ENCODE measurements at places on chromosomes 5 and 9.

GRCh38 chr5:4258170-4258569, 662.5 kb downstream of the IRX1 start:
- no peak for DNase-seq

- no peak for DNase-seq
Observed at GRCh38 chr5:33793276-33793675, 98.5 kb downstream of the ADAMTS12 start.

DNA sequence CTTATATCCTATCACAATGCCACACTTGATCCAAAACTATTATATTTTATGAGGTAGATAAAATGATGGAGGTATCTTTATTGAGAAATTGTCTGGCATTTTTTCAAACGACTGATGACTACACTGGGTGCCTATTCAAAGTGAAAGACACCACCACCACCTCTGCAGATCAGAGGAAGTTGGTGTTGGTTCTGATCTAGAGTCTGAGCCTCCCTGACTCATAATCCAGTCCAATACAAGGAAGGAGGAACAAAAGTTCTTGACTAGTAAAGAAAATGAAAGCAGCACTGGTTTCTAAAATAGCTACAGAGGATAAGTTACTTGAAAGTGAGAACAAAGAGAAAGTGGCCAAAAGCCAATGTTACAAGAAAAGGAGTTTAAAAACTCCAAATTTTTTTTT, 139.9 kb downstream of the RFX3 start:
- no peak for DNase-seq

- DNase-seq, result no peak
Observed at GRCh38 chr5:105619725-105620124, 2051.0 kb downstream of the EFNA5 start.

- DNase-seq, result no peak
Observed at GRCh38 chr9:136856079-136856476, 3.9 kb downstream of the MAMDC4 start.

DNA sequence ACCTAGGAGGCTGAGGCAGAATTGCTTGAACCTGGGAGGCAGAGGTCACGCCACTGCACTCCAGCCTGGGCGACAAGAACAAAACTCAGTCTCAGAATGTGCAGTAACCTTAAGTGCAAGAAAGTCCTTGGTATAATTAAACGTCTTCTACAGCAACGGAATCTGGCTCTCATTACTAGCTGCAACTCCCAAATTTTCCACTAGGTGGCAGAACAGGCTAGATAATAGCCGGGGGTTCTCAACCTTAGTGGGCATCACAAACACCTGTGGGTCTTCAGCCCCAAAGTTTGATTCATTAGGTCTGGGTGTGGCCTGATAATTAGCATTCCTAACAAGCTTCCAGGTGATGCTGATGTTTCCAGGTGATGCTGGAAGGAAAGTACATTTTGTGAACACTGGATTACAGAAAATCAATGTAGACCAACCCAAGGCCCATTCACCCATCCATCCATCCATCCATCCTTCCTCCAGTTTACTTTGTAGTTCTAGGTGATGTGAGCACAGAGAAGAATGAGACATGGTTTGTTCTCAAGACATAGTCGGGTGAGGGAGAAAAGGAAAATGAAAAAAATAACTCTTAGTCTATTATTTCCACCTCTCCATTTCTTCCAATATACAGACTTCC, 37.3 kb downstream of the FBXW2 start:
- peak; percentile 68 for DNase-seq

- no peak for DNase-seq
Observed at GRCh38 chr9:130323051-130323745, 57.6 kb downstream of the HMCN2 start.

- no peak for DNase-seq
Observed at GRCh38 chr9:122767817-122768216, 20.9 kb upstream of the OR5C1 start.

- DNase-seq, result no peak
Observed at GRCh38 chr5:56876327-56876726, 33.1 kb upstream of the SETD9 start.
